ENCODE measurements at places on chromosomes 4 and X.

DNA sequence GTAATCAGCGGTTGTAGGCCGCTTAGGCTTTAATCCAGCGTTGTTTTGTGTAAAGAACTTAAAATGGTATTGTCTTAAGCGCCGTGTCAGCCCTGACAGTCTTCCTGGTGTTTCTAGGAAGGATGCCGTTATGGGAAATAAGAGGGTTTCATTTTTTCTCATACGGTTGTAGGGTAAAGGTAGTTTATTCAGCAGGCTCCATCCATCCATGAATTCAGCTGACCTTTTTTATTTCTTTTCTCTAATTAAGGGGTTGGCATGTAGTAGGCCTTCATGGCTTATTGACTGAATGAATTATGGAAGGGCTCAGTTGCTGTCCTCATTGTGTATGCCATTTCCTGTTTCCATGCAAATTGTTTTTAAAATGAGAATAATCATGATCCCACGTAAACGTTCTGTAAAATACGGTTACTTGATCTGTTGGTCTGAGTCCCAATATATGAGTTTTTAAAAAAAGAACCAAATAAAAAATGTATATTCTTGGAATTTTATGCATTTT lies 693 bp downstream of the OCIAD1 start:
- peak; percentile 17 for DNase-seq

DNA sequence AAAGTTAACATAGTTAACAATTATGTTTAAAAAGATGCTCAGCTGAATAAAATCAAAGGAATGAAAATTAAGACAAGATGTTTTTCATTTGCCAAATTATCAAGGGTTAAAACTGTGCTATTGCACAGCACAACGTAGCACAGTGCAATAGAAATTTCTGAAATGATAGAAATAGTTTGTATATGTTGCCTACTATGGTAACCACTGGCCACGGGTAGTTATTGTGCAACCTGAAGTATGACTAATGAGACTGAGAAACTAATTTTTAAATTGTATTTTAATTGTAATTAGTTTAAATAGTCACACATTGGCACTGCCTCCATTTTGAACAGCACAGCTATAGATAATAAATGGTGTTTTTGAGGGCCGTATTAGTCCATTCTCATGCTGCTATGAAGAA lies 343.1 kb upstream of the FAM241A start:
- no peak for DNase-seq

DNA sequence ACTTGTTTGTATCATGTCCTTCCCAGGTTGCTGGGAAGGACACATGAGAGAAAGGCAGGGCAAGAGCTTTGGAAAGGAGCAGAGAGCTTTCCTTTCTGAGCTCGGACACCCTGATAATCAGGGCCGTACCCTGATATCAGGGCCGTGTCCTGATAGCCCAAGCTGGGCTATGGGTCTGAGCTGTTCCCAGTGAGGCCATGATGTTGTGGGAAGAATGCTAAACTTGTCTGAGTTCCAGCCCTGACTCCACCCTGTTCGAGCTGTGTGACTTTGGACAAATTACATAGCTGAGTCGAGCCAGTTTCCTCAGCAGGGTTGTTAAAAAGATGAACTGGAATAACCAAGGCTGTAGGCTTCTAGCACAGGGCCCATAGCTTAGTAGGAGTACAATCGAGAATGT lies 3.3 kb upstream of the CXCR3 start:
- no peak for DNase-seq

- DNase-seq = no peak
These were observed 22.5 kb downstream of the PTTG2 start for GRCh38 chr4:37982736-37983135.

DNA sequence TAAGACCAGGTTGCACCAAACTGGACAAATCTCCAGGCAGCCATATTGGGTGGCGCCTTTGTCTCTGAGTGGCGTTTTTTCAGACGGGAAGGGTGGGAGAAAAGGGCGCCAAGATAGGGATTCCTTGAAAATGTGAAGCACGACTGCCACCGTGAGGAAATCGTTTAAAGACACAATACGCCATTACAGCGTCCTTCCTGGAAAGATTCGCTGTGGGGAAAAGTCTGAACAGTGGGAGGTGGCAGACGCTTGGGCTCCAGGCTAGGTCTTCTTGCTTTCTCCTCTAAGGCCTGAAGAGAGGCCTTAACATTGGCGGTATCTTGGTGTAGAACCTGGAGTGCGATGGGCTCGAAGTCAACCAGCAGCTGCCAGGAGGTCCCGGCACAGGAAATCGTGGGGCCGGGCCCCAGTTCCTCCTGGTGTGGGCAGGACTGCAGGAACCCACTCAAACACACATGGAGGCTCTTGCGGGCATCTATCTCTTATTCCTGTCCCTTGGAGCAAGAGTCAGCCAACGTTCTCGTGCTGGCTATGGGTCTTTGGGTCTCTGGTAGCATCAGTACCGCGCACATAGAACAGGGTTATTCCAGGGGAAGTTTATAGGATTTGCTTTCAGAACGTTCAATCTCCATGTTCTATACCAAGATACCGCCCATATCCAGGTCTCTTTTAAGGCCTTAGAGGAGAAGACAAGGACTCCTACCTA lies 208.8 kb downstream of the OR13H1 start:
- no peak for DNase-seq

Measured in HS-27A (cell line).